ENCODE measurements at places on chromosomes 11 and 22. TPM values are rescaled to one million over a fixed set of nuclear protein-coding genes. Genes with fewer than 3 reads are reported as not detected.
A peak's percentile ranks its signal among the peaks of the same experiment; 100 is the strongest.

GRCh38 chr11:57940044-57940756, 83.5 kb upstream of the OR9Q1 start:
- no peaks in the 10 kb centered on the region for H3K36me3 ChIP-seq
- no peak overlapping the region for H3K4me3 ChIP-seq
- H3K27ac ChIP-seq, result no peak overlapping the region
- H3K27me3 ChIP-seq, result no peaks in the 10 kb centered on the region
- no peaks in the 10 kb centered on the region for H3K4me1 ChIP-seq

- DNase-seq, result peak; percentile 84
- H3K4me3 ChIP-seq, result peak overlapping the region; percentile 66
- H3K36me3 ChIP-seq, result no peaks in the 10 kb centered on the region
- peaks cover 66% of the 10 kb centered on the region for H3K4me1 ChIP-seq
Observed at GRCh38 chr22:46053563-46054090, 76.7 kb upstream of the WNT7B start.

DNA sequence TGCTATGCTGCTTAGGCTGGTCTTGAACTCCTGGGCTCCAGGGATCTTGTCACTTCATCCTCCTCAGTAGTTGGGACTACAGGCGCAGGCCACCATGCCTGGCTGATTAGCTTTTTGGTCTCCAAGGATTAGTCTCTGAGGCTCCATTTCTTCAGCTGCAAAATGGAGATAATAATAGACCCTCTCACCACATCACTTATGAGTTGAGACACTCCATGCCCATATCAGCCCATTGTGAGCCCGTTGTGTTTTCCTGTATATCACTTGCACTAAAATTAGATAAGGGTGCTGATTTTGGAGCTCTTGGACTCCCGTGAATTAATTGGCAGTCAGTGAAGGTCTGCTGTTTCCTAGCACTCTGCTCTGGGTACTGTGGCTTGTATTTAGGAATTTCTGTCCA, 36.0 kb downstream of the DEPDC5 start:
- H3K4me3 ChIP-seq, result no peak overlapping the region
- no peaks in the 10 kb centered on the region for H3K4me1 ChIP-seq
- no peak for DNase-seq
- no peak overlapping the region for H3K27ac ChIP-seq

- H3K27me3 ChIP-seq, result no peaks in the 10 kb centered on the region
- no peak overlapping the region for H3K27ac ChIP-seq
- no peak for DNase-seq
- H3K36me3 ChIP-seq, result no peaks in the 10 kb centered on the region
- H3K4me1 ChIP-seq, result peaks cover 13% of the 10 kb centered on the region
Observed at GRCh38 chr22:45202333-45203149, 38.2 kb downstream of the KIAA0930 start.

GRCh38 chr11:101176381-101176780, 46.8 kb upstream of the PGR start:
- no peaks in the 10 kb centered on the region for H3K27me3 ChIP-seq
- no peak overlapping the region for H3K27ac ChIP-seq
- DNase-seq, result no peak
- H3K36me3 ChIP-seq, result no peaks in the 10 kb centered on the region
- H3K4me1 ChIP-seq, result no peaks in the 10 kb centered on the region

DNA sequence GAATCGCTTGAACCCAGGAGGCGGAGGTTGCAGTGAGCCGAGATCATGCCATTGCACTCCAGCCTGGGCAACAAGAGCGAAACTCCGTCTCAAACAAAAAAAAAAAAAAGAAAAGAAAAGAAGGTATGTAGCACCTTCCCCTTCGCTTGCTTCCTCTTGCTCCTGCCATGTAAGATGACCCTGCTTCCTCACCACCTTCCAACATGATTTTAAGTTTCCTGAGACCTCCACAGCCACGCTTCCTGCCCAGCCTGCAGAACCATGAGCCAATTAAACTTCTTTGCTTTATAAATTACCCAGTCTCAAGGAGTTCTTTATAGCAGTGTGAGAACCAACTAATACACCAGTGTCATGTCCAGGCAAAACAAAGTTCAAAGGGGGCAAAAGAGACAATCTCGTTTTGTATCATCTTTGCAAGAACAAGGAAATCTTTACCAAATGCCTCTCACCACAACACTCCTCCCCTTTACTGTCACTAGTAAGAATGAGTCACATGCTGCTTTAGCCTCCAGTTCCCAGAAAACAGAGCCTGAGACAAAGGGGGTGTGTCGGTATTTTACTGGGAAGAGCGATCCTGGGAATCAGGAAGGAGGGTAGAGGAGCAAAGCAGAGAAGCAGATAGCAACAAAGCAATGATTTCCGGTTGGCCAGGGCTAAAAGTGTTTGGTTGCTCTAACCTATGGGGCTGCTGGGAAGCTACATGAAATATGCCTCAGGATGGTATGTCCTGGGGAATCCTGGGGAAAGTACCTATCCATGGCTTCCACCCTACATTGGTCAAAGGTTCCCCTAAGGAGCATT, 10.5 kb upstream of the MCHR1 start:
- no peak overlapping the region for H3K27ac ChIP-seq
- peaks cover 3% of the 10 kb centered on the region for H3K4me1 ChIP-seq
- no peak for DNase-seq
- no peak overlapping the region for H3K4me3 ChIP-seq
- no peaks in the 10 kb centered on the region for H3K27me3 ChIP-seq

DNA sequence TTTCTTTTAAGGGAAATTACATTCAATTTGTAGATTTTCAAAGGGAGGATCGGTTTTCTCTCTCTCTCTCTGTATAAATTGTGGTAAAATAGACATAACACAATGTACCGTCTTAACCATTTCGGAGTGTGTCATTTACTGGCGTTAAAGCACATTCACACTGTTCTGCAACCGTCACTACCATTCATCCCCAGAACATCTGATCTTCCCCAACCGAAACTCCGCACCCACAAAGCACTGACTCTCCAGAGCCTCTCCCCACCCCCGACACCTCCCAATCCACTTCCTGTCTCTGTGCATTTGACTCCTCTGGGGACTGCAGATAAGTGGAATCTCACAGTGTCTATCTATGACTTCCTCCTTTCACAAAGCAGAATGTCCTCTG, 15.9 kb upstream of the GRAMD4 start:
- H3K4me1 ChIP-seq, result no peaks in the 10 kb centered on the region
- peak; percentile 54 for DNase-seq
- peak overlapping the region; percentile 71 for H3K27ac ChIP-seq
- H3K36me3 ChIP-seq, result no peaks in the 10 kb centered on the region
- H3K4me3 ChIP-seq, result no peak overlapping the region

DNA sequence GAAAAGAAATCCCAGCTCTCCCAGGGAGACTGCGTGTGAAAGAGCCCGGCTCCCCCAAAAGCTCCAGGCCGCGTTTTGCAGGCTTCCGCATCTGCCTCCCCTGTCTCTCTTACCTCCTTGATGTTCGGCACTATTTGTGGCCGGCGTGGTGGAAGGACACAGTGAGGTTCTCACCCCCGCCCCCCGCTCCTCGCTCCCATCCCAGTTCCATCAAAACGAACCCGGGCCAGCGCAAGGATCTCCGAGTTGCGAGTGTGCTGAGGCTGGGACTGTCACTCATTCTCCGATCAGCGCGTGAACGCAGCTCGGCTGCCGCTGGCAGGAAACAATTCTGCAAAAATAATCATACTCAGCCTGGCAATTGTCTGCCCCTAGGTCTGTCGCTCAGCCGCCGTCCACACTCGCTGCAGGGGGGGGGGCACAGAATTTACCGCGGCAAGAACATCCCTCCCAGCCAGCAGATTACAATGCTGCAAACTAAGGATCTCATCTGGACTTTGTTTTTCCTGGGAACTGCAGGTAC, at the start of gene NCAM1:
Gene NCAM1, plus strand, starts transcription at position 275 of the 523 bp plus-strand sequence.
- DNase-seq, result peak; percentile 51
- peaks cover 4% of the 10 kb centered on the region for H3K4me1 ChIP-seq

The NNMT gene
- 385 TPM for total RNA-seq

The VSIG2 gene
- total RNA-seq, result 101 TPM

The OR5B21 gene
- total RNA-seq, result not detected

The DCHS1 gene
- 10.3 TPM for total RNA-seq

The EHF gene
- total RNA-seq, result 224 TPM

The OR52A1 gene
- total RNA-seq, result not detected

The PHOX2A gene
- total RNA-seq, result 0.41 TPM

The FAM83F gene
- 36.3 TPM for total RNA-seq

The RTL10 gene
- 7.2 TPM for total RNA-seq

Data from transverse colon (tissue), 4 donors.